MM.1S (cell line): ENCODE measurements at places on chromosomes 1 and 21.
A peak's percentile ranks its signal among the peaks of the same experiment; 100 is the strongest.

- no peak for DNase-seq
These were observed 2.3 kb downstream of the MYOG start for GRCh38 chr1:203083463-203083921.

GRCh38 chr1:70863239-70863638 is 184.4 kb downstream of the PTGER3 start:
- DNase-seq = no peak

DNA sequence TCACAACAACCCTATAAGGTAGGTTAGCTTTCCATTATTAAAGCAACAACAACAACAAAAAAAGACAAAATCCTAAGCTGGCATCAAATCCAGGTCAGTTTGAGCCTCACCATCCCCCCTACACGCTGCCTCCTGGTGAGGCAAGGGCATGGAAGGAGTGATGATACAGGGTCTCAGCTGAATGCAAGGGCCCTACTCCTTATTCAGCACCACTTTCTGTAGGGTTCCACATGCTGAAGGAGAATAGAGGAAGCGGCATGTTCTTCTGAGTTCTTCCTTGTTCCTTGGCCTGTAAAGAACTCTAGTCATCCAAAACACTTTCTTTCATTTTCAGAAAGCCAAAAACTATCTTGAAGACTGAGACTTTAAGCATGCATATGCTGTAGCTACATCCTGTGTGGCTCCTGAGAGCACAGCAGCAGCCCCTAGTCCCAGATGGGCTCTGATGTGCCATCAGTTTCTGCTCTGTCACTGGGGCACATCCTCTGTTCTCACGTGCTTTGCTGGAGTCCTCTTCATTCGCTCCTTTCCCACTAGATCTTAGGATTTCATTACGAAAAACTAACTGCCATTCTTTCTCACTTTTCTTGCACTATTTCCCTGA is 6.2 kb downstream of the ILDR2 start:
- DNase-seq = peak; percentile 75

GRCh38 chr1:216221260-216221700 is 202.0 kb downstream of the USH2A start:
- DNase-seq = peak; percentile 90

DNA sequence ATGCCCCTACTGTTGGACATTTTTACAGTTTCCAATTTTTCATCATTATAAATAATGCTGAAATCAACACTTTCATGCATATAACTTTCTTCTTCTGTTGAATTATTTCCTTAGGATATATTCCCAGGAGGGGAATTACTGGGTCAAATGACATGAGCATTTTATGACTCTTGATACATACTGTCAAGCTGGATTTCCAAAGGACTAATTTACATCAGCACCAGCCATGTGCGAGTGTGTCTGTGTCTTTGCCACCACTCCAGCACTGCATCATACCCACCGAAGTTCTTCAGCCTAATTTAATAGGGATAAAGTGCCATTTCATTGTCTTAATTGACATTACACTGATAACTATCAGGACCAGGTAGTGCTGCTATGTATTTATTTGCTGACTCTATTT is 146.7 kb downstream of the CSMD2 start:
- DNase-seq = no peak

- no peak for DNase-seq
These were observed 270.1 kb downstream of the USH2A start for GRCh38 chr1:216153130-216153529.

DNA sequence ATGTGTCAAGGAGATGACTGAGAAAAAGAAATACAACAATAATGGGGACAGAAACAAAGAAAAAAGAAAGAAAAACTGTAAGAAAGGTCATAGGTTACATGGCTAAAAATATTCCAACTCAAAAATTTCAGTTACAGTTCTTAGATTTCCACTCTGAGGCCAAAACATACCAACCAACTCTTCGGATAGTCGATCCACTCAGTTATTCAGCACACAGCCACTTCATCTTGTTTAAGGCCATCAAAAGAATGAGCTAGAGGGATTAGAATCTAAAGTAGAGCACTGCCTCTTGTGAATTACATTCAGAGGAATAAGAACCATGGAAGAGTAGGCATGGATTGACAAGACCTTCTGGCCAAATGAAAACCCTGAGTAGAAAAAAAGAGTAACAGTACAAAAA is 277.0 kb downstream of the MRPL39 start:
- no peak for DNase-seq

DNA sequence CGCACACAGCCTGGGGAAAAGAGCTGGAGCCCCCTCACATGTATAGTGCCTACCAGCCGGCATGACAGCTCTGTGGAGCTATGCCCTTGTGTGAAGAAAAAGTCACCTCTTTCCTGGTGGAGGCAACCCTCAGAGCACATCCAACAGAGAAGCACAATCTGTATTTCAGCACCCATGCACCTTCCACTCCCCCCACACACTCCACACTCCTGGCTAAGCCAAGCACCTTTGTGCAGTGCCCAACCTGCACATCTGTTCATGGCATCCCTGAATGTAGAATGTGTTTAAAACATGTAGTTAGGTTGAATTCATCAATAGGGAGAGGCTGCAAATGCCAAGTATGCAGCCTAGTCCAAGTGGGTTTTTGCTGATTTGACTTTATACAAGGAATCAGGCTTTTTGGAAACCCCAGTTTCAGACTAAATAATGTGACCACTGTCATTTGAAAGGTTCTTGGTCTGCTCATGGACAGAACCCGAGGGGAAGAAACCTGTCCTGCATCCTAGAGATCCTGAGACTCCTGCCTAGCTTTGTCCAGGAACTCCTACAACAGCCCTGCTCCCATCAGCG is 197.1 kb downstream of the TOMM20 start:
- DNase-seq = no peak

DNA sequence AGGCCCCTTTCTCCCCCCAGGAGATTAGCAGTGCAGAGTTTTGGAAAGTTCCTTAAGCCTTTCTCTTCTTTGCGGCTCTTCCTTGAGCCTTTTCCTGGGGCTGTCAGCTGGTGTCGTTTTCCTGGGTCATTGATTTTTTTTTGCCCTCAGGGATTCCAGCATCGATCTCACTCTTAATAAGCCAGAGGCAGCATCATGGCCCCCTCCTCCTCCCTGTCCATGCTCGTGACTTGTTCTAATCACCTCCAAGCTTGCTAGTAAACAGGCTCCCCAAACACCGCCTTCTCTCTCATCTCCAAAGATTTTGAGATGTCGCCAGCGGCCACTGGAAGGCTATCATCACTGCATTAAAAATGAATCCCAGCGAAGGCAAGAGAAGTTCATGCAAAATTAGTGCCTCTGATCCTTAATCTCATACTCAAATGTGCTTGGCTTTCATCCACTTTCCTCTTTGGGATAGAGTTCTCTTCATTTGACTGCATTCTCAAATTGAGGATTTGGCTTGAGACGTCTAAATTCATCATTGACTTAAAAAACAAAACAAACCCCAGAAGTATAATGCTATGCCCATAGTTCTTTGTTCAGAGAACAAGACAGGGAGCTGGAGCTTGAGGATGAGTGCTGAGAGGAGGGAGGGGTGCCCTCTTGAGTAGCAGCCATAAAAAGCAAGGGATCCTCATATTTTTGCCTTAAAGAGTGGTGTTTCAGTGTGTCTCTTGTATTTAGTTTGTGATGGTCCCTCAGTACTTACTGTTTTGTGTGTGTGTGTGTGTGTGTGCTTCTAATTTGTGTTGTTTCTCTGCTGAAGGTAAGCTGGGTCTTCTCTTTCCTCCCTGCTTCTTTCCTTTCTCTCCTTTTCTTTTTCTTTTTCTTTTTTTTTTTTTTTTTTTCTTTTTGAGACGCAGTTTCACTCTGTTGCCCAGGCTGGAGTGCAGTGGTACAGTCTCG is 3.2 kb downstream of the EVA1C start:
- no peak for DNase-seq

DNA sequence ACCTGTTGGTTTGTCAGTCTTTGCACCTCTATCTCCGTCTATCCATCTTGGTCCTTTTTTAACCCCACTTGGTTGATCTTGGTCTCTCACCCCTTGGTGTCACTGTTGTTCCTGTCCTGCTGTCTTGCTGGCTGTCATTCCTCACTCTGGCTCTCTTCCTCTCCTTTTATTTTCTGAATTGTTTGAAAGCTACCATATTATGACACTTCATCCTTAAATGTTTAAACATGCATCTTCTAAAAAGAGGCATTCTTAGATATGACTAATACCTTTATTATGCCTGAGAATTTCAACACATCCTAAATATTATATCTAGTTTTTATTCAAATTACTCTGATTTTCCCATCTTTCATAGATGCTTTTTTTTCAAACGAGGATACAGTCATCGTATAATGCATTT is 37.0 kb downstream of the BACH1 start:
- no peak for DNase-seq

- peak; percentile 41 for DNase-seq
These were observed 1648.4 kb downstream of the KCNT2 start for GRCh38 chr1:194959795-194960194.
